ENCODE measurements at places on chromosomes 2 and 18. TPM values are rescaled to one million over a fixed set of nuclear protein-coding genes. Genes with fewer than 3 reads are reported as not detected.

DNA sequence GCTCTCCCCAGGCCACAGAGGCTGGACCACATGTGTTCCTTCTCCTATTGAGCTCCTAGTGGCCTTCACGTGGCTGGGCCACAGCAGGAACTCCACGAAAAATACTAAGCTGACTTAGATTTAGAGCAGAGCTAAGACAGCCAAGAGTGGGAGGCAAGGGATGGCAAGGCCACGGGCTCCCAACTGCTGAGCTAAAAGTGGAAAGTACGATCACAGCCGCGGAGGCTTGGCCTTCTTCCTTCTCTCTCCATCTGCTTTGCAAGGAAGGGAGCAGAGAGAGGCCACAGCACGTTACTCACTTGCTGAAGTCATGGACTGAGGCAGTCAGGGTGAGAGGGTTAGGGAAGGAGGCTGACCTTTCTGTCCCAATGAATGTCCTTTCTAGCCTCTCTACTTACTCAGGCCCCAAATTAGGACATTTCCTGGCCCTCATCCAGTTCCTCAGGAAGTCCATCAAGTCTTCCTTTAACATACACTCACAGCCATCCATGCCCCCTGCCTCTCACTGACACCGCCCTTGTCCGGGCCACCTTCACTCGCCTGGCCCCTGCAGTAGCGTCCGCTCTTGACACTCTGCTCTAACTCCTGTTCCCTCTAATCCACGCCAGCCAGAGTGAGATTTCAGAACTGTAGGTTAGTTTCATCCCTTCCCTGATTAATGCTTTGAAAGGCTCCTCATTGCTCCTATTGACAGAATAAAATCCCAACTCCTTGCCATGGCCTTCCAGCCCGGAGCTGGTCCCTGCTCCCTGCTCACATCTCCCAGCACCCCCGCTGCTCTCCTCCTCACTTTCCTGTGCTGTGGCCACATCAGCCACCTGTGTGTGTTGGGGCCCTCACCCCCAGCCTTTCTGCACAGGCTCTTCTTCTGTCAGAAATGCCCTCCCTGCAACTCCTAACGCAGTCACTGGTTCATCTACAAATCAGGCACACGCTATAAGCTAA, 204.2 kb downstream of the CYP26B1 start:
- DNase-seq: no peak

DNA sequence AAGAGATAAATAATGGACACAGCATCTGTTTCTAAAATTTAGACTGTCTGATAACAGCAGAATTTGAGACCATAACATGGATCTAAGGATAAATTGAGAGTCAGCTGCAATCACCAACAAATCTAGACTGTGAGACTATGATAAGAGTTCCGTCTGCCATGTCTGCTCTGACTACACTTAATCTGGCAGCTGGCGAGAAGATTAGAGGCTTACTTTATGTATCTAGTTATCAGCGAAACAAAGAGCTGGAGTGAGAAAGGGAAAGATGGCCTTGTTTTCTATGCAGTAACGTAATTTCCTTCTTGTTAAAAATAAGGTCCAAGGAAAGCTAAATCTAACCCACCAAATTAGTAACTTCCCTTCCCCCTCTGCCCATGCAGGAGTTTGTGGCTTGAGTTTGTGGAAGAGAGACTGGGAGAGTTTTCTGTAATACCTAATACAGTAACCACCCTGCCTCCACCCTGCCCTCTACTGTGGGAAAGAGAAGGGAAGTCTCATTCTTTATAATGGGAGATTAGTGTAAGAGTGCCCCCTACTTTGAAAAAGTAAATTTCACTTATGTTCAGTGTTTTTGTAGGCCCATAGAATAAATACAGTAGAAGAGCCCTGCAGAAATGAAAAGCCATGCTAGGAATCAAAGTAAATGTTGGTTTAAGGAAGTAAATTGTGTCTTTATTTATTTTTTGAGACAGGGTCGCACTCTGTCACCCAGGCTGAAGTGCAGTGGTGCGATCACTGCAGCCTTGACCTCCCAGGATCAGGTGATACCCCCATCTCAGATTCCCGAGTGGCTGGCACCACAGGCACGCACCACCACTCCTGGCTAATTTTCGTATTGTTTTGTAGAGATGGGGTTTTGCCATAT, 27.5 kb downstream of the EML4 start:
- peak; percentile 46 for DNase-seq

- no peak for DNase-seq
Observed at GRCh38 chr2:71830497-71831192, 317.0 kb downstream of the CYP26B1 start.

- DNase-seq: no peak
Observed at GRCh38 chr2:217981971-217982370, 20.8 kb downstream of the TNS1 start.

DNA sequence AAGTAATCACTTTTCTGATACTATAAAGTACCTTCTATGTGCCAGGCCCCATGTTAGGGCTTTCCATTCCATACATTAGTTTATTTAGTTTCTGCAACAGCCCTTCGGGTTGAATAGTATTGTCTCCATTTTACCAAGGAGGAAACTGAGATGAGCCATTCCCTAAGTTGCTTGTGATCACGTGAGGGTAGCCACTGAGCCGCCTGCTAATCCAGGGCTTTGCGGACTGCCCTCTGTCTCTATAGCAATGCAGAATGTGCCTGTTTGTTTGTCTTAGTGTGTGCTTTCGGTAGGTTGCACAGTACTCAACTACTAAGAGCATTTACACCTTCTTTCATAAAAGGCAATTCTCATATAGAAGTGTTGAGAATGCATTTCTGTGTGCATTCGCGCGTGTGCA, 5.0 kb downstream of the EMILIN2 start:
- DNase-seq: no peak

- no peak for DNase-seq
Observed at GRCh38 chr2:153106802-153107477, 371.6 kb downstream of the RPRM start.

GRCh38 chr18:57925706-57926105, 118.3 kb upstream of the NEDD4L start:
- no peak for DNase-seq

DNA sequence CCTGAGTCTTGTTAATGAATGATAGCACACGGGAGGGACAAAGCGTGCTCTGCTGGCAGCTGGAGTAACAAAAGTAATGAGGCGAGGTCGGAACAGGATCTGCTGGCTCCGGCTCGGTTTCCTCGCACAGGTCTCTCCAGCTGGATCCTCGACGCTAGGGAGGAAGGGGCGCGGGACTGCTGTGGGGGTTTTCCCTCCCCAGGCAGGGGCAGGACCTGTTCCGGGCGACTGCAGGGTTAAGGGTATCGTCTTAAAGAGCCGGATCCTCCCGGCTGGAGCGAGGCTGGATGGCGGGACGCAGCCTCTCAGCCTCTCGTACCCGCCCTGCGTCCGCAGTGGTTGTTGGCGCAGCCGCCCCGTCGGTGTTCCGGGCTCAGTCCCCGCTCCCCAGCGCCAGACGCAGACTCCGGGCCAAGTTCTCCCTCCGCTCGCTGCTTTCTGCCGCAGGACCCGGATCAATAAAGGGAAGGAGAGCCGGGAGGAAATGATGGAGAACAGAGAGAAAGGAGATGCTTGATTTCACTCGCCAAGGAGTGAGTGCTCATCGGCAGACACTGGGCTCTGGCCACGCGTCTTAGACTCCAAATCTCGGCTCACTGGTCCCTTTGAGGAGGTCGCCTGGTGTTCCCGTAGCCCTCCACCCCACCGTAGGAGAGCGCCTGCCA, 1.1 kb upstream of the LIPG start:
- DNase-seq: peak; percentile 8

GRCh38 chr2:21599417-21599816, 475.6 kb downstream of the TDRD15 start:
- DNase-seq: no peak

- DNase-seq: no peak
Observed at GRCh38 chr2:196535742-196536141, 103.8 kb upstream of the CCDC150 start.

GRCh38 chr2:235047171-235048160, 95.6 kb downstream of the SH3BP4 start:
- no peak for DNase-seq

DNA sequence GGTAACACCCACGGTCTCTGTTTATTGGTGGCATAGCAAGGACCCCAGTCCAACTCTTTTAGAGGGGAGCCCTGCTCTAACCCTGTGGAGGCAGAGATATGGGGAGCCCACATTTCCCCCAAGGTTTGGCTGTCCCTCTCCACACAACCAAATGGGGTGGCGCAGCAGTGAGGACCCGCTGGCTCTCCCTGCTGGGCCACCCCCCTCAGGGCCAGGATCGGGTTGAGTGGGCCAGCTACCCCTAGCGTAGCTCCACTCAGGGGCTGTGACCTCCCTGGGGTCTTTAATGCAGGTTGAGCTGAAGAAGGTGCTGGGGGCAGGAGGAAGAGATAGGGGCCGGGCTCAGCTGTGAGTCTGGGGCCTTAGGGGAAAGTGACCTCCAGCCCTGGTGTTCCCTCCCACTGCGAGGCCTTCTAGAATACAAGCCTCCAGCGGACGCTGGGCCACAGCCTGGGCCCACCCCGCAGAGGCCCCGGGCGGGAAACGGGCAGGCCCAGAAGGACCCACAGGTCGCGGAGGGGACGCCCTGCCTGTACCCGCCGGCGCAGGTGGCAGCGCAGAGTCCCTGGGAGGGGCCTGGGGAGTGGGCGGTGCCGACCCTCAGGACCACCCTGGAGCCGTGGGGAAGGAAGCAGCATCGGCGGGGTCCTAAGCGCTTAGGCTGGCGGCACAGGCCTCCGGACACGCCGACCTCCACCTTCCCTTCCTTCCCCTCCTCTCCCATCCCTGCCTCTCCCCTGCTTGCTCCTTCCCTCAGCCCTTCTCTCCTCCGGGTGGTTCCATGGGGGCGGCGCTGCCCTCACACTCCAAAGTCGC, 9.6 kb downstream of the CROCC2 start:
- no peak for DNase-seq

DNA sequence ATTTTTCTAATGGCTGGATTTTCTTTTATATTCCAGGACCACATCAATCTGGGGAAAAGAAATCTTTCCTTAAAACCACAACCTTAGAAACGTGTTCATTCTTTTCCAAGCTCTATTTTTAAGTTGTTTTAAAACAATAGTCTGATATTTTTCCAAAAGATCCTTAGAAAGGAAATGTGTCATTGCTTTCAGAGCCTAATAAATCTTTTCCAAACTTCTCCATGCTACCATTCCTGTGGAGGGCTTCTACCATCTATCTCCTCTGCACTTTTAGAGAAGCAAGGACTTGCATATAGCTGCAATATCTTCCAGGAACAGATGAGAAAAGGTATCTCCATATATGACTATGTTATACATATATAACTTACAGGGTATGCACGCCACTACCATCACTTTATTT, 21.2 kb downstream of the WDFY1 start:
- DNase-seq: no peak

- no peak for DNase-seq
Observed at GRCh38 chr2:8835279-8835678, 2.1 kb downstream of the KIDINS220 start.

DNA sequence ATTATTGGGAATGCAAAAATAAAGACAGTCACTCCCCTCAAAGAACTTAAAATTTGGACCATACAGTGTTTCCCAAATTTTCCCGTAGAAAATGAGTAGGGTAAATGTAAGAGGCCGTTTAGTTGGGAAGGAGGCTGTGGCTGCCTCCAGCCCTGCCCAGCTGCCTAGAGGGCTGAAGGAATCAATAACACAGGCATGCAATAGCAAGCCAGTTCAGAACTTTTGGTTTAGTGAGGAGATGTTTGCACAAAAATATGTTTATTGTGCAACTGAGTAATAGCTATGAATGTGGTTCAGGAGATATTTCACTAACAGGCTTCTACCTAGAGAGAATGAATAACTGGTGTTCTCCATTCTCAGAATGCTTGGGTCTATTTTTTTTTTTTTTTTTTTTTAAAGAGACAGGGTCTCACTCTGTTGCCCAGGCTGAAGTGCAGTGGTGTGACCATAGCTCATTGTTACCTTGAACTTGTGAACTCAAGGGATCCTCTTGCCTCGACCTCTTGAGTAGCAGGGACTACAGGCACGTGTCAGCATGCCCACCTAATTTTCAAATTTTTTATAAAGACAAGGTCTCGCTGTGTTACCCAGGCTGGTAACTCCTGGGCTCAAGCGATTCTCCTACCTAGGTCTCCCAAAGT, 23.6 kb downstream of the UGP2 start:
- no peak for DNase-seq

DNA sequence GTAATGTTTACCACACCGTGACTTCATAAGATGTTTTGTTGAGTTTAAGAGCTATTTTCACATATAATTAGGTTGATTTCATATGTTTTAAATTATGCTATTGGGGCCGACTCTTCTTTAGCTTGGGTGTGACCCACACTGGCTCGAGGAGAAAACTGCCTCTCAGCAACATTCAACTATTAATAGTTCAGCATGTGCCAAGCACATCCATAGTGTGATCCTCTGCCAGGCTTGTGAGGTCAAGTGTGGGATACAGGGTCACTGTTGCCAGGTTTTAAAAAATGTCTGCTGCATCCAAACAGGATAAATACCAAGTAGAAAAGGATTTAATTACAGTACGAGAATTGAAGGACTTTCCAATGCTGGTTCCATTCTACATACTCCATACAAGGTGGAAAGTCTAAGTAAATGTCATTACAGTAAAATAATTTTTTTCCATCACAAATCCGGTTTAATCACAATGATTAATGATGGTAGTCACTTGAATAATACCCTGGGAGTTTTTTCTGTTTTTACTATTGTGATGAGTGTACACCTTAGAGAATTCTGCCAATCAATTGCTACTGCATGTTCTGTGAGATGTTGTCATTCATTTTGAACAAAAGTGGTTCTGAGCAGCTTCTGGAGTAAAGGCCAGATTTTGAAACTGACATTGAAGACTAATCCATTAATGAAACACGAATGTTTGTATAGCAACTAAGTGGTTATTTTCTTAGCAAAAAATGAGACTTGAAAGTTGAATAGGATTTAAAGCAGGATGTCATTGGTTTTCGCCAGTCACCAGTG, 84.5 kb downstream of the ABI2 start:
- no peak for DNase-seq

DNA sequence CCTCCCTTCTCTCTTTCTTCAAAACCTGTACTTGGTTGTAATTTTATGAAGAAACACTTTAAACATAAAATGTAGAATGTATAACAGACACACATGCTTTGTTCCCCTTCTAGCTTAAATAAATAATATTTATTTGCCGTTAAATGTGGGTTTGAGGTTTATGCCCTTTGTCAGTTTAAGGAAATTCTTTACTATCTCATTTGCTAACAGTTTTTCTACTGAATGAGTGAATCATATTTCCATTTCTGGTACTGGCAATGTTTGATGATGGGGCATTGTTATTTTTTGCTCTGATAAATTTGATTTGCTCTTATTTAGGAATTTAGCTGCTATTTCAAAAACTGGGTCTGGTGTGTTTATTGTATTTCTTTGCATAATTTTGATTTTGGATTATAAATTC, 555.6 kb downstream of the CCDC85A start:
- no peak for DNase-seq

CTNNA2 gene
- total RNA-seq: not detected

SPIRE1 gene
- 4.4 TPM for total RNA-seq

ING5 gene
- total RNA-seq: 37.7 TPM

DSC3 gene
- total RNA-seq: 0.04 TPM

SERPINB4 gene
- not detected for total RNA-seq

CAPN14 gene
- total RNA-seq: 0.59 TPM

NPPC gene
- total RNA-seq: 3.5 TPM

DAW1 gene
- total RNA-seq: not detected

TGFA gene
- 0.25 TPM for total RNA-seq
